ENCODE measurements at places on chromosomes 7 and 10. TPM values are rescaled to one million over a fixed set of nuclear protein-coding genes. Genes with fewer than 3 reads are reported as not detected.

Gene LIPN
- total RNA-seq, result not detected

Gene OR9A2
- not detected for total RNA-seq

Gene SLC13A4
- total RNA-seq, result not detected

Gene IFIT1B
- not detected for total RNA-seq

Gene SLC29A4
- 16.1 TPM for total RNA-seq

Gene UNCX
- total RNA-seq, result not detected

Gene TMEM273
- total RNA-seq, result not detected
